NCI-H774 (cell line): ENCODE measurements at places on chromosomes 12 and 14.

- no peak for DNase-seq
Measured at GRCh38 chr14:104665114-104665656, 24.2 kb upstream of the INF2 start.

DNA sequence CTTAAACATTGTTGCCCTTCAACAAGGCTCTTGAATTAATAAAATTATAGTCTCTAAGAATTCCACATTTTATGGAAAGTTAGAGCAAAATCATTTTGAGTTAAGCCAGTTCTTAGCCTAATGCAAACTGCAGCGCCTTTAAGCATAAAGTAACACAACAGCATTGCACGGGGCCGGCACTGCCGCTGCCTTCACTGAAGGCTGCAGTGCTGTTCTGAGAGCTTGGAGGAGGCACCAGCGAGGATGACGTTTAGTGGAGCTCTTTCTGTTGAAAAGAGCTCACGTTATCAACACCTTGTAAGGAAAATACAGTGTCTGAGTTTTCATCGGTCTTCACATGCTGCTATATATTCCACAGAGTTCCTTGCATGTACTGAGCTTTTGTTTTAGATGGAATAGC, 38.3 kb upstream of the DYNC1H1 start:
- DNase-seq, result no peak

DNA sequence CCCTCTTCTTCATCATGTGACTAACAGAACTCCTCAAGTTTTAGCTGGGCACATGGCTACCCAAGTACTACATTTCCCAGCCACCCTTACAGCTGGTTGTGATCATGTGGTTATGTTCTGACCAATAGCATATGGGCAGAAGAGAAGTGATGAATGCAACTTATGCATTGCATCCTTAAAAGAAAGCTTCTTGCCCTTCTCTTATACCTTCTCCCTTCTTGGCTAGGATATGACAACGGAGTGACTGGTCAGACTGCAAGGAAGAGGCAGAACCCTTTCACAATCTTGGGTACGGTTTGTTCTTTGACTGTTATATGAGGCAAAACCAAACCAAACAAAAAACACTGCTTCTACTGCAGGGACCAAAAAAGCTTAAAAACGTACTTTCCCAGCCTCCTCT, 66.5 kb upstream of the MAX start:
- no peak for DNase-seq

DNA sequence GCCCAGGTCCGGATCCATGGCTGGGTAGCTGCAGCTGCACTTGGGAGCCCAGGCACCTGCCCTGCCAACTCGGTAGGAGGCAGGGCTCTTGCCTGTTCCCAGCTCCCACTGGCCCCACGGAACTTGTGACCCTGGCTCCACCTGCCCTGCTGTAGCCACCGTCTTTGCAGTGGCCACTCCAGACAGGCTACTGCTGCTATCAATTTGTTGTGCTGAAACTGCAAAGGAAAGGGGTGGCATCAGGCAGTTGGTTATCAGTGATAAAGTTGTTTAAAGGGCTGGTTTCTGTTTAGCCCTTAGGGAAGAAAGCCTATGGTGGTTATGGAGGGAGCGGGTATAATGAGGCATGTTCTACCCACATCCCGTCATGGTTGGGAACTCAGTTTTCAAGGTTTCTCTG, 32.1 kb upstream of the ARID2 start:
- no peak for DNase-seq

GRCh38 chr14:68789821-68790643, 2.8 kb downstream of the ZFP36L1 start:
- no peak for DNase-seq

GRCh38 chr14:65954942-65955341, 531.2 kb upstream of the CCDC196 start:
- DNase-seq, result no peak
